ENCODE measurements at places on chromosomes 6 and 20.

DNA sequence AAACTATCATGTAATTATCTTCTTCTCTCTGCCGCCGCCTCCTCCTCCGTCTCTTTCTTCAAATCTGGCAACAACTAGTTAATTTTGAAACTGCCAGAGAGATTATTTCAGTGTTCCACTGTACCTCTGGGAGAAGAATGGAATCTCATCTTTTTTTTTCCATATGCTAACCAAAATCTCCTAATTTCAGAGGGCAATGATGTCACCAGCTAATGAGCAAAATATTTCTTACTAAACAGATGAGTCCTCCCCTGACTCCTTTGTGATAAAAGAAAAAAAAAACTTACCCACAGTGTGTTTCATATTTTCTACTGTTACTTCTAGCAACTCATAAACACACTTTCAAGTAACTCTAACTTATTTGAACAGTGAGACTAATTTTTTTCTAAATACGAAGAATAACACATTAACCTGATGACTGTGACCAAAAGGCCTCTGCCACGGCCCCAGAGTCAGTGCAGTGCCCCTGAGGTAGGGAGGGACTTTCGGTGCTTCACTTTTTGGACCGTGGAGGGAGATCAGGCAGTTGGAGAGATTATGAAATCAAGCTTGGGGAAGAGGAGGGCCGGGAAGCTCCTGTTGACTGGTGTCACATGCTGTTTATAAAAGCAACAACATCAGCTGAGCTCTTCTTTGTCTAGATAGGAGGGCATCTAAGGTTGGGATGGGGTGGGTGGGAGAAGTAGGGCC, 159.6 kb downstream of the SASH1 start:
- DNase-seq, result no peak

DNA sequence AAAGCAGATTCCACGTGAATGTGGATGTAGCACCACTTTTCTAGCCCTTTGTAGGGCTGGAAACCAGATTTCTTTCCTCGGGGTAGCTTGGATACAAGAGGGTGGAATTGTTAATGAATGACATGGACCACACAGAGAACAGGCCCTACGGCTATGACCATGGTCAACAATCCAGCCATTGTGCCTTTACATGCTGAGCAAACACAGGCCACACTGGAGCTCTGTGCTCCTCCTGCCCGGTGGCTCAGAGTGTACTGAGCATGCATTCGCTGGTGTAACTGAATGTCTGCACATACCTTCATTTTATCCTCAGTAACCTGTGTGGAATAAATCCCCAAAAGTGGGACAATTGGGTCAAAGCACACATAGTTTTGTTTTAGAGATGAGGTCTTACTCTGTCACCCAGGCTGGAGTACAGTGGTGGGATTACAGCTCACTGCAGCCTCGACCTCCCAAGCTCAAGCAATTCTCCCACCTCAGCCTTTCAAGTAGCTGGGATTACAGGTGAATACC, 32.8 kb downstream of the LRP11 start:
- DNase-seq, result no peak

DNA sequence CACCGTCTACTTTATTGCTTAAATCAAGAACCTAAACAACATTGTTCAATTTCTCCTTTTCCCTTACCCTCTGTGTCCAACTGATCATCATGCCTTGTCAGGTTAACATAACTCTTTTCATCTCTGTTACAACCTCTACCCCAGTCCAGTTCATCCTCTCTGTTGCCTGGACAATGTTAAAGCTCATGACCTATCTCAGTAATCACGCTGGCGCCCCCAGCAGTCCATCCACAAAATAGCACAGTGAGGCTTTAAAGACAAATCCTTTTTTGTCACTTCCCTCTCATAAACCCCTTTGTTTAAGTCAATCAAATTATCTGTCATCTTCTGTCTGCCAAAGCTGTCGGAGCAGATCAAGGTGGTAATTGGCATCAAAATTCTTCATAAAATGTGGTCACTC, 140.1 kb downstream of the QKI start:
- peak; percentile 45 for DNase-seq

DNA sequence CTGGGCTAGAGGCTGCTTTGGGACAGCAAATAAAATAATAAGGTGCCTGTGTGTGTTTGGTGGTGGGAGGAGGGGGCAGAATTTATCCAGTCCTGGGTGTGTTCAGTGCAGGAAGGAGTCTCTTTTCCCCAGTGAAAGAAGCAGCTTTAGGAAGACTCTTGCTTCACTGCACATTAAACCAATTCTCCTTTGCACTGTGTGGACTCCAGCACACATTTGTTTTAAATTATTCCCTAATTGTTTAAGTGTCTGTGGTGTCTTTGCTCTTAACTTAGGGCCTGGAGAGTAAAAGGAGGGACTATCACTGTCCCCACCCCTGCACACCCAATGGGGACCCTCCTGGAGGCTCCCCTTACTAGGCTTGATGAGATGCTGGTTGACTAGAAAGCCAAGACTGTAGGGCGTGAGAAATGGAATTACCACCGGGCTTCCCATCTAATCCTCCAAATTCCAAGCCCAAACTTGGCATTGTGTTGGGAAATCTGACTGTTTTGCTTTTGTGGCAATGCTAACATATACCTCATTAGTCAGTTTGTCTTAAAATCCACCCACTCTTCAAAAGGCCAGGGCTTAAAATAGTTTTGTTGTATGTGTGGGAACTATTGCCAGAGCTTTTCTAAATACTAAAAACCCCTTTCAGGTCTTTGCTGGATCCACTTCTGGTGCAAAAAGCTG, 13.5 kb upstream of the DAAM2 start:
- no peak for DNase-seq

GRCh38 chr6:129801909-129802308, 59.2 kb downstream of the TMEM244 start:
- no peak for DNase-seq

DNA sequence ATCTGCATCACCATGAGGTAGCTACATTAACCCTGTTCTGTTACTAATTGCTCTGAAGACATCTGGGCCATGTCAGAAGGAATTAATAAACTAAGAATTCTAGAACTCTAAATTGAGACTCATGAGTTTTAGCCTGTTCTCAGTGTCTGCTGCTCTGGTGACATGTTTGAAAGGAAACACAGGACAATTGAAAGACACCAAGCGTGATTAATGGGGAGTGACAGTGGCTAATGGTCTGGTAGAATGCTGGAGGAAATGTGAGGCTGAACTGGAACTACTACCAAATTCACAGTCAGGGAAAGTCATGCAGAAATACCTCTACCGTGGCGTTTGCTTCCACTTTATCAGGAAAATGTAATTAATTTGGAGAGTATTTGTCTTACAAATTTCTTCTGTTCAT, 140.0 kb downstream of the TBC1D7 start:
- no peak for DNase-seq

DNA sequence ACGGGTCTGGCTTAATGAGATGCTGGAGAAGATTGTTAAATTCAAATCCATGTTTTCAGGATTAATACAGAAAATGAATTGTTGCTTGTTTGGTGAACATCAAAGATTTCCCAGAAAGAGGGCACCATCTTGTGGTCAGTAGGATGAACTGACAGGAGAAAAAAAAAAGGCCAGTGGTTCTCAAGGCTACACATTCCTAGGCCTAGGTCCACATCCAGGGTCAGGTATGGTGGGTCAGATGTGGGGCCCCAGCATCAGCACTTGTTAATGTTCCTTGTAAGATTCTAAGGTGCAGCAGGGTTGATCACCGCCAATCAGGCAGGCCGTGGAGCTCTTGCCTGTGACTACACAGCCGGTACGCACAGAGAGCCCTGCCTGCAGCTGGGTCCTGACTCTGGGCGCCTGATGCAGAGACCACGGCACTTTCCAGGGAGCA, 34.0 kb upstream of the FOXO3 start:
- peak; percentile 40 for DNase-seq

DNA sequence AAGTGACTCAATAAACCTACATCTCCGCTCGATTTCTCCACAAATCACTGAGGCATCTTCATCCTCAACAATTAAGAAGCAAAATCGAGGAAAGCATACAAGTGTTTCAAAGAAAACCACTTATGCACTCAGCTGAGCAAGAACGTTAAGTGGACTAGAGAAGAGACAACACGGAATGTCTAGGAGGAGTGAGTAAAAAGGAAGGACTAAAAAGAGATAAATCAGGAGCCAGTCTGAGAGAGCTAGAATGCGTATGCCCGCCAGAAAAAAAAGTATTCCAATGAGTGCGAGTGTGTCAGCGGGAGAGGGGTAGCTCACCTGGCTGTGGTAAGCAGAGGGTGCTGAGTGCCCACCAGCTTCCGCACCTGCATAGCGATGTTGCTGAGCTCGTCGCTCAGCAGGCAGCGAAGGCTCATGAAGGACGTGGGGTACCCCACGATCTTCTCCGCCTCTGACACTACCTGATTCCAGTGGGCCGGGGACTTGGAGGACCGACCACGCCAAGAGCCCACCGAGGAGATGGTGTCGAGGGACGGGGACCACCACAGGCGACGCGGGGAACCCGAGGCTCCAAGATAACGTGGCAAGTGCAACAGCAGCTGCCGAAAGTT, 587 bp downstream of the PDSS2 start:
- DNase-seq, result peak; percentile 56

GRCh38 chr20:15138548-15139126, 801.2 kb upstream of the FLRT3 start:
- no peak for DNase-seq

GRCh38 chr6:4383910-4384638, 248.7 kb upstream of the ECI2 start:
- no peak for DNase-seq

DNA sequence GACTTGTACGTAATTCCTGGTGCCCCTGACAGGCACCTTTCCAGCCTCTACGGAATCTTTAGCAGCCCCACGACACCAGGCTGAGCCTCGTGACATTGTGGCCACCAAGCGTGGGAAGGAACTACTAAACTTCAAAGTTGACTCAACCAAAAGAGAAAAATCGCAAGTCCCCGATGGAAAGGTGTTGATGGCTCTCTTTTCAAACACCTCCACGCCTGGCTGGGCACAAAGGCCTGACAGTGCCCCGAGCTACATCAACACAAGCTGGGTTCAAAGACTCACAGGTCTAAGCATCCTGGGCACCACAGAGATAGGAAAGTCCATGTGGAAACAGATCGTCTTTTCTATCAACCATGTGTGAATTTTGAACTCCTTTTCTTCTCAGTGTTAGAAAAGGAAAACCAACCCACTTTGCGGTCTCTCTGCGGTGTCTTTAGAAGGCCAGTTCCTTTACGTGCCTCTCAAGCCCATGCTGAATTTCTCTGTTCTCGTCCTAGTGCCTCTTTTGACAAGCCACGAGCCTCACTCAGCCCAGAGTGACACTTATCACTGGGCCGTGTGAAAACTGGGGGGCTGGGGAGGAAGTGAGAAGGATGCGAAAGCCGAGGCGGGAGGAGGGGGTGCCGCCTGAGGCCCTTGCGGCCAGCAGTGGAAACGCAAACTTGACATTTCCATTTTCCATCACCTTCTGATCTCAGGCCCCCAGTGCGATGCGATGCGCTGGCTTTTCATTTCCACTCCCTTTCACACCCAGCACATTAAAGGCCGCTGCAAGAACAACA, 59.4 kb downstream of the GFOD1 start:
- DNase-seq, result peak; percentile 99

DNA sequence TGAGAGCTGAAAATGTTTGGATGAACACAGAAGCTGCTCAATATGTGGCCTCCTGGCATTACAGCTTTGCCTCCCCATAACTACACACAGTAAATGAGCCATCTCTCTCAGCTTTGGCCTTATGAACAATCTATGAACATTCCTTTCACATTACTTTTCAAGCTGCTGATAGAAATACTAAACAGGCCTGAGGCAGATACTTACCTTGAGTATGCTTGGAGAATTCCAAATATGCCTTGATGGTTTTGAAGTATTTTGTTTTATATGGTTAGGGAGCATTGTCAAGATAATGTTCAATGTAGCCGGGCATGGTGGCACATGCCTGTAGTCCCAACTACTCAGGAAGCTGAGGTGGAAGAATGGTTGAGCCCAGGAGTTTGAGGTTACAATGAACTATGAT, 104.5 kb downstream of the CD24 start:
- DNase-seq, result no peak

DNA sequence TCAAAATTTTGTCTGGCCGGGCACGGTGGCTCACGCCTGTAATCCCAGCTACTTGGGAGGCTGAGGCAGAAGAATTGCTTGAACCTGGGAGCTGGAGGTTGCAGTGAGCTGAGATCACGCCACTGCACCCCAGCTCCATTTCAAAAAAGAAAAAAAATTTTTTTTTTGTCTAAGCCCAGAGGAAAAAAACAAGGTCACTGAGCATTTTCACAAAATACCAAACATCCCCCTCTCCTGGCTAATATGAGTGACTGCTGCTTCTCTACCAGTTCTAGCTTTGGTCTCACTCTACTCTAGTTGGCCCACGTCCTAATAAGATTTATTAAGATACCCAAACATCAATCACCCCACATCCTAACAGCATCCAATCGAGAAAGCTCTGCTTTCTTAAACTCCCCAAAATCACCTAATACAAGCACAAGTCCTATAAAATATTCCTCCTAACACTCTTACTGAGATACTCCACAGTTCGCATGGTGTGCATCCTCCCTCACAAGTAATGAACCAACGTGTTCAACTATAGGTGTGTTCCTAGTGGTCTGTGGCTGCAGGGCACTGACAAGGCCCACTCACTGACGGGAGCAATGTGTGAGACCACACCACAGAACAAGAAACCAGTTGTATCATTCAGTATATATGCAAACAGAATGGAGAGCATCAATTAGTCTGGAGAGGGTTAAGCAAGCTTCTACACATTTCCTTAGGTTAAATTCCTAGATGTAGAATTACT, 64.2 kb downstream of the FKBP5 start:
- DNase-seq, result peak; percentile 22
